ENCODE measurements at places on chromosomes 5 and 9. TPM values are rescaled to one million over a fixed set of nuclear protein-coding genes. Genes with fewer than 3 reads are reported as not detected.

DNA sequence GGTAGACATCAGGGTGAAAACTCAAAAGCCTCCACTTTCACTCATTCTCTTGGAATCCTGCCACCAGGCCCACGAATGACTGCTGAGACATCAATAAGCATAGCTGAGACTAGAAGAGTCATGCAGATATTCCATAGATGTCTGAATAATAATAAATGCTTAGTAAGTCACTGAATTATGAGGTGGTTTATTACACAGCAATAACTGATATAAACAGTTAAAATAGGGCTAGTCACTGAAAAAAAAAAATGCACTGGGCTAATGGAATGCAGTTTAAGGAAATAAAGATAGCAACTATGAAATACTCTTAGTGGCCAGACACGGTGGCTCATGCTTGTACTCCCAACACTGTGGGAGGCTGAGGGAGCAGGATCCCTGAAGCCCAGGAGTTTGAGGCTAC lies 262.8 kb upstream of the CDH6 start:
- no peak overlapping the region for H3K4me3 ChIP-seq
- H3K36me3 ChIP-seq = no peaks in the 10 kb centered on the region
- no peak overlapping the region for H3K27ac ChIP-seq
- no peaks in the 10 kb centered on the region for H3K4me1 ChIP-seq
- H3K27me3 ChIP-seq = no peaks in the 10 kb centered on the region
- DNase-seq = no peak

DNA sequence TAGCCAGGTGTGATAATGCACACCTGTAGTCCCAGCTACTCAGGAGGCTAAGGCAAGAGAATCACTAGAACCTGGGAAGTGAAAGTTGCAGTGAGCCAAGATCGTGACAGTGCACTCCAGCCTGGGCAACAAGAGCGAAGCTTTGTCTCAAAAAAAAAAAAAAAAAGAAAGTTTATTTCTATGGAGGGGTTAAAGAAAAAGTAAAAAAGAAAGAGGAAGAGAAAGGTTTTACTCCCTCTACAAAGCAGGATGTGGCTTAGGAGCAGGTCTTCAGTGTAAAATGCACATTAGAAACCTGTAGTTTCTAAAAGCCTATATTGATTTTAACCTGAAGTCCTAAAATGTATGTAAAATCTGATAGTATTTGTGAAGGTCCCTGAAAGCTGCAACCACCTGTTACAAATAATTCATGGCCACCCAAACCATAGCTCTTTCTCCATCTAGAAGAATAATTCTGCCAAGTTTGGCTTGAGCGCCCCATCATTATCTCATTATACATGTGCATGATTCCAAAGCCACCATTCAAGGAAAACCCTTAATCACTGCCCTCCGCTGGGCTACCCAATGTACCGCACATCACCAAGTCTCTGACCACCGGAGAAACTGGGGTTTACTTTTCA lies 3.4 kb downstream of the FNBP1 start:
- no peak for DNase-seq
- no peaks in the 10 kb centered on the region for H3K27me3 ChIP-seq
- H3K4me1 ChIP-seq = peaks cover 20% of the 10 kb centered on the region
- H3K27ac ChIP-seq = no peak overlapping the region

The GFRA3 gene
- total RNA-seq = 0.27 TPM

DNA sequence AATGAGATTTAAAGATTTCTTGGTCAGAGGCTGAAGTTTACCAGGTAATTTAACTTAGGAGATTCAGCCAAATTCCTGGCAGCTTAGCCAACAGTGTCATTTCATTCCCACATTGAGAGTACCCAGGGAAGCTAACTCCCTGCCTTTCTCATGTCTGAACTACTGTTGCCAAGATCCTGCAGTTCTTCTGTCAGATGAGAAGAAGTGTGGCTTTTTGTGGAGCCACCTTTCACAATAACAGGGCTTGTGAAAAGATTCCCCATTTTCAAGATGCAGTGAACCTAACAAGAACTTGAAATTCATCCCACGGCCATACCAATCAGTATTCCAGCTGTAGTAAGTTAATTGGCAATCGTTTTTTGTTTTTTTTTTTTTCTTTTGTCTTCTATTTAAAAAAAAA lies 176.4 kb downstream of the XRCC4 start:
- peaks cover 41% of the 10 kb centered on the region for H3K4me1 ChIP-seq
- H3K36me3 ChIP-seq = no peaks in the 10 kb centered on the region
- H3K4me3 ChIP-seq = no peak overlapping the region
- H3K27ac ChIP-seq = no peak overlapping the region
- no peaks in the 10 kb centered on the region for H3K27me3 ChIP-seq

The TAS2R1 gene
- not detected for total RNA-seq

- H3K36me3 ChIP-seq = no peaks in the 10 kb centered on the region
- no peak for DNase-seq
- no peak overlapping the region for H3K4me3 ChIP-seq
- H3K27me3 ChIP-seq = no peaks in the 10 kb centered on the region
- H3K27ac ChIP-seq = no peak overlapping the region
- H3K4me1 ChIP-seq = peaks cover 9% of the 10 kb centered on the region
Observed at GRCh38 chr9:120985819-120986222, 59.2 kb upstream of the TRAF1 start.

The DNAI1 gene
- not detected for total RNA-seq

GRCh38 chr9:93390953-93391515 lies 60.5 kb upstream of the FAM120A start:
- H3K4me1 ChIP-seq = no peaks in the 10 kb centered on the region
- no peak overlapping the region for H3K27ac ChIP-seq
- H3K27me3 ChIP-seq = peaks cover 3% of the 10 kb centered on the region
- no peak overlapping the region for H3K4me3 ChIP-seq
- H3K36me3 ChIP-seq = no peaks in the 10 kb centered on the region

DNA sequence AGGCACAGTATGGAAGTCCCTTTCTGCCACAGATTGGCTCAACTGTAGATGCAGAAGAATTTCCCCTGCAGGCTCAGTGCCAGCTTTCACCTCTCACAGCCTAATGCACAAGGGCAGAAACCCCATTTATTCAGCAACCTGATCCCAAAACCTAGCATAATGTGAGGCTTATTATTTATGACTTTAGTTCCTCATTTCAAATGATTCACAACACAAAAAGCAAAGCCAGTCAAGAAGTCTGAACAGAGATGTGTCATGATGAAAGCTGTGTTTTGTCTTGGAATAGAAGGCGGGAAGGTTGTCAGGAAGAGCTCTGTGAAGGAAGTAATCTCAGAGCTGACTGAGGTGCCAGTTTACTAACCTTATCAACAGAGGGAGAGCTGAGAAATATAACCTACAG lies 369.7 kb downstream of the LRRC70 start:
- H3K27me3 ChIP-seq = no peaks in the 10 kb centered on the region
- peak overlapping the region; percentile 3 for H3K27ac ChIP-seq
- no peak overlapping the region for H3K4me3 ChIP-seq
- peaks cover 5% of the 10 kb centered on the region for H3K4me1 ChIP-seq
- H3K36me3 ChIP-seq = no peaks in the 10 kb centered on the region

DNA sequence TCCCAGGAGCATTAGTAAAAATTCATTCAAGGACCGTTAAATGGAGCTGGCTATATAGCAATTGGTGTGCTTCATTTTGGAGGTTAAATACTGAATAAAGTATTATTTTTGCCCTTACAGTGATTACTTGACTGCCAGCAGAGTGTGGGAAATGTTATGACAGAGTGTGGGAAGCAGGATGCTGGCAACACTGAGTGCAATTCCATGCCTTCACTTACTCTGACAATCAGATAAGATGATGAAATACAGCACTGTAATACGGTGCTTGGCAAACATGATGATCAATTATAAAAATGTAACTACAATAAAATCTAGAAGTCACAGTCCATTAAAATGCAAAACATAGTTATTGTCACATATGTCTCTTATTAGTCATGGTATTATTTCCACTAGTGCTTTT lies 651.3 kb downstream of the PTPRD start:
- no peaks in the 10 kb centered on the region for H3K36me3 ChIP-seq
- H3K27ac ChIP-seq = no peak overlapping the region
- peaks cover 24% of the 10 kb centered on the region for H3K4me1 ChIP-seq
- H3K27me3 ChIP-seq = peaks cover 5% of the 10 kb centered on the region
- no peak for DNase-seq
- H3K4me3 ChIP-seq = no peak overlapping the region

DNA sequence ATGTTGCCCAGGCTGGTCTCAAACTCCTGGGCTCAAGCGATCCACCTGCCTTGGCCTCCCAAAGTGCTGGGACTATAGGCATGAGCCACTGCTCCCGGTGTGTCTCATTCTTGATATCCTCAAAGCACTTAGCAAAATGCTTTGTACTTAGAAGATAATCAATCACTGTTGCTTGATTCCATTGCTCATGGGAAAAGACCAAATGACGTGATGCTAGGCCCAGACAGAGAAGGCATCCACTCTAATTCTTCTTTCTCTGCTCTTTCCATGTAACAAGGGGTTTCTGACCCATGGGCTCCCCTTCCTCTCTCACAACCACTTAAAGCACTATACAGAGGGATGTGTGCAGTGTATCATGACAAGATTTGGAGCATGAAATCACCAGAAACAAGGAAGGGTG lies 83.0 kb downstream of the APBA1 start:
- no peak overlapping the region for H3K4me3 ChIP-seq
- H3K4me1 ChIP-seq = peaks cover 8% of the 10 kb centered on the region
- H3K27ac ChIP-seq = no peak overlapping the region
- DNase-seq = no peak

GRCh38 chr5:40390281-40391149 lies 289.2 kb upstream of the PTGER4 start:
- H3K36me3 ChIP-seq = no peaks in the 10 kb centered on the region
- no peak overlapping the region for H3K4me3 ChIP-seq
- H3K27ac ChIP-seq = no peak overlapping the region
- H3K27me3 ChIP-seq = no peaks in the 10 kb centered on the region
- no peak for DNase-seq

DNA sequence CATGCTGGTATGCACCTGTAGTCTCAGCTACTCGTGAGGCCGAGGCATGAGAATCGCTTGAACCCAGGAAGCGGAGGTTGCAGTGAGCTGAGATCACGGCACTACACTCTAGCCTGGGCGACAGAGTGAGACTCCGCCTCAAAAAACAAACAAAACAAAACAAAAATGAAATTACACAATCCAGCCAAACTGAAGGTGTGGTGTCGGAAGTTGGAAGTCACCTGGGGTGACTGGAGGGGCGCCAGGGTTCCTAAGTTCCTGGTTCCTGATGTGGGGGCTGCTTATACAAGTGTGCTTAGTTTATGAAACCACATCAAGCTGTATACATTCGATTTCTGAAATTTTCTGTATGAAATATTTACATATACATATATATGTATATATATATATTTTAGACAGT lies 3.7 kb upstream of the DOLPP1 start:
- DNase-seq = no peak
- H3K27me3 ChIP-seq = no peaks in the 10 kb centered on the region
- H3K4me1 ChIP-seq = peaks cover 18% of the 10 kb centered on the region
- H3K4me3 ChIP-seq = no peak overlapping the region
- no peak overlapping the region for H3K27ac ChIP-seq

The SLC22A4 gene
- 2.2 TPM for total RNA-seq

DNA sequence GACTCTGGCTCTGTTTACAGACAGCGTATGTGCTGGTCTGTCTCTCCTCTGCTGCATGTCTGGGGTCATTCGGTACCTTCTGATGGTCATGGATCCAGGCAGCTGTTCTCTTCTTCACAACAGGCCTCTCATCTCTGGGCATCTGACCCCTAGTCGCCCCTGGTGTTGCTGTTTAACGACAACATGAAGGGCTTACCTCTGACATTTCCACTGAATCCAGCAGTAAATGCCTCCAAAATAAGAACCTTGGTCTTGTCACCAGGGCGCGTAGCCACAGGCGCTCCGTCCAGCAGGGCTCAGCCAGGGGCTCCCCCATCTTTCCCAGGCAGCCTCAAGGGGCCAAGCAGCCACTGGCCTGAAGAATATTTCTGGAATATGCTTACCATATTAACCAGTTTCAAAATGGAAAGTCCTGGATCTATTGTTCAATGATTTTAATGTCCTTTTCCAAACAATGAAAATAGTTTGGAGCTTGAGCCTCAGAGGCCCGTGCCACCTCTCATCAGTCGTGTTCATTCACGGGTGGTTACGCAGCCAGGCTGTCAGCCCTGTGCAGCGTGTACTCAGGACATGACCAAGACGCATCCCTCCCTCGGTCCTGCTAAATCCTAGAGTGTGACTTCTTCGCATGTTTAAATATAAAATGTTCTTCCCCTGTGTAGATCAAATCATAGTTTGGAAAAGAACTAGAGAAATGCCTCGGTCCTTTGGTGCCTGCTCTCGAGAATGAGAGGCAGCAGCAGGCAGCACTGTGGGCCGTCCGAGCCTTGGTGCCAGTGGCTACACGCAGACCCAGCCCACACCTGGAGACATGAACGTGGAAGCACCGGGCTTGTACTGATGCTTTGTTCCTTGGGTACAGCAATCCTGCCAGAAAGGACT lies 30.1 kb upstream of the LRRC14B start:
- H3K4me1 ChIP-seq = no peaks in the 10 kb centered on the region
- H3K27ac ChIP-seq = no peak overlapping the region
- no peaks in the 10 kb centered on the region for H3K27me3 ChIP-seq
- peaks cover 30% of the 10 kb centered on the region for H3K36me3 ChIP-seq
- H3K4me3 ChIP-seq = no peak overlapping the region

DNA sequence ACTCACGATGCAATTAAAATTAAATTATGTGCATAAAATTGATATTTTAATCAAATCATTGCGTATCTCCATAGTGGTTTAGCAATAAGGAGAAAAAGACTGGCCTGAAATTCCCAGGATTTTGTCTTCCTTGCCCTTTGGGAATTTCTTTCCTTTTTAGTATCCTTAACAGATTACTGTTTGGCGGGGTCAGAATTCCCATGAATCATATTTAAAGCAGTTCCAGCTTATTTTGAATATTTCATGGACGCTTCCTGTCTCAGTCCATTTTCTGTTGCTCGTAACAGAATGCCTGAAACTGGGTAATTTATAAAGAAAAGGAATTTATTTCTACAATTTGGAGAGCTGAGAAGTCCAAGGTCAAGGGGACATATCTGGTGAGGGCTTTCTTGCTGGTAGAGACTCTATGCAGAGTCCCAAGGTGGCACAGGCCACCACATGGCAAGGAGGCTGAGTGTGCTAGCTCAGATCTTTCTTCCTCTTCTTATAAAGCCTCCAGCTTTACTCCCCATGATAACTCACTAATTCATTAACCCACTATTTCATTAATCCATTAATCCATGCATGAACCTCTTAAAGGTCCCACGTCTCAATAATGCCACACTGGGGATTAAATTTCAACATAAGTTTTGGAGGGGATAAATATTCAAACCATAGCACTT lies 37.8 kb downstream of the CDH6 start:
- H3K27me3 ChIP-seq = no peaks in the 10 kb centered on the region
- no peak for DNase-seq
- H3K4me1 ChIP-seq = peaks cover 2% of the 10 kb centered on the region
- H3K4me3 ChIP-seq = no peak overlapping the region

- DNase-seq = no peak
- no peaks in the 10 kb centered on the region for H3K36me3 ChIP-seq
- peaks cover 26% of the 10 kb centered on the region for H3K4me1 ChIP-seq
- no peak overlapping the region for H3K27ac ChIP-seq
- no peak overlapping the region for H3K4me3 ChIP-seq
- no peaks in the 10 kb centered on the region for H3K27me3 ChIP-seq
Observed at GRCh38 chr9:110762783-110763182, 94.2 kb downstream of the MUSK start.

- H3K27me3 ChIP-seq = no peaks in the 10 kb centered on the region
- no peak overlapping the region for H3K4me3 ChIP-seq
- no peak overlapping the region for H3K27ac ChIP-seq
- DNase-seq = no peak
- no peaks in the 10 kb centered on the region for H3K36me3 ChIP-seq
- H3K4me1 ChIP-seq = peaks cover 22% of the 10 kb centered on the region
Observed at GRCh38 chr9:13857521-13857920, 456.4 kb downstream of the NFIB start.
